ENCODE measurements at places on chromosomes 16 and 17.

- no peak for DNase-seq
Measured at GRCh38 chr17:4560837-4561256, 470 bp upstream of the GGT6 start.

- no peak for DNase-seq
Measured at GRCh38 chr17:77036841-77037381, 103.9 kb upstream of the SEC14L1 start.

DNA sequence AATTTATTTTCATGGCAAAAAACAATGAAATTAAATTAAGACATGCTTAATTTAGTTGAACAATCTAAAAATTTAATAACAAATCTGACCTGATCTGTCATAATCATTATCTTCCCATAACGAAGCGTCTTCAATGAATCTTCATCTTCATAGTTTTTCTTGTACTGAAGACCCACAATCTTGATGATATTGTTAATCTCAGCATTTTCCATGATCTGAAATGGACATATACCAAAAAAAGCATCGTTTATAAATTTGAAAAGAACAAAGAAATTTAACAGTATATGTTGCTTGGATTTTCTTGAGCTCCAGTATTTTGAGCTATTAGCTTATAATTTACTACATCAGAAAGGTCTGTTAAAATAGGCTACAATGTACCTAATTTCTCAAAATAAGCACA lies 10.2 kb downstream of the TOP2A start:
- DNase-seq: no peak

DNA sequence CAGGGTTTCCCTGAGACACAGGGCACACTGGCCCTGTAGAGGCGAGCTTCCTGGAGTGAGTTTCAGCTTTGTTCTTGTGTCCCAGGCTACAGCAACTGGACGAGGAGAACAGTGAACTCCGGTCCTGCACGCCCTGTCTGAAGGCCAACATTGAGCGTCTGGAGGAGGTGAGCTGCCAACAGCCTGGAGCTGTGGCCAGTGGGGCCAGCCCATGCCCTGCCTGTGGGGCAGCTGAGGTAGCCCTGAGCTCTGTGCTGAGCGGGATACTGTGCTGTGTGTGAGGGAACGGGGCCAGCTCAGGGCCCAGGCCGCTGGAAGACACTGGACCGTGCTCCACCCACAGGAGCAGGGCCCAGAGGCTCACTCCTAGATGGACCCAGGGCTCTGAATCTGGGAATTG lies 8.7 kb upstream of the CAPN15 start:
- no peak for DNase-seq

- no peak for DNase-seq
Measured at GRCh38 chr17:61799812-61800484, 63.4 kb downstream of the BRIP1 start.

- DNase-seq: peak; percentile 92
Measured at GRCh38 chr16:30567991-30568638, 3.4 kb downstream of the ZNF688 start.
